ENCODE measurements at places on chromosomes 6 and 20. TPM values are rescaled to one million over a fixed set of nuclear protein-coding genes. Genes with fewer than 3 reads are reported as not detected.
A peak's percentile ranks its signal among the peaks of the same experiment; 100 is the strongest.

DNA sequence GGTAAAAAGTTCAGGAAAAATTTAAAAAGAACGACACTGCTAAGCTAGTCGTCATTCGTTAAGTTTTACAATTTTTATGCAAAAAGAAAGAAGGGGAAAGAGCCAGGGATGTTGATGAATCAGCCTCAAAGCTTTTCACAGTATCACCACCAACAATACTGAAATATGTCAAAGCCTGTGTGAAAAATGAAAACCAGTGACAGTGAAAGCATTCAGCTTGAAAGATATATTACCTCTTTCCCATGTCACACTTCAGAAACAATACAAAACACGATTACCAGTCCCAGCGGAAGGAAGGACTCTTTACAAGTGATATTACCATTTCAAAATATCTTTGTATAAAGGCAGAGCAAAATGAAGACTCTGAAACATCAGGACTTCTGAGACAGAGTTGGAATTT, 489.2 kb downstream of the EPHA7 start:
- DNase-seq = no peak

GRCh38 chr6:39342692-39343395, 20.3 kb upstream of the KCNK16 start:
- DNase-seq = no peak

- no peak for DNase-seq
Measured at GRCh38 chr6:139448998-139449610, 74.7 kb upstream of the CITED2 start.

GRCh38 chr20:61577065-61577464, 325.0 kb downstream of the CDH4 start:
- DNase-seq = no peak

GRCh38 chr20:38759106-38759505, 10.8 kb downstream of the ACTR5 start:
- DNase-seq = no peak

GRCh38 chr20:37968841-37969401, 64.3 kb downstream of the TTI1 start:
- DNase-seq = peak; percentile 45

Gene TREM1
- 1.1 TPM for total RNA-seq

Gene STMND1
- total RNA-seq = not detected

- no peak for DNase-seq
Measured at GRCh38 chr20:4809707-4810106, 88.0 kb downstream of the PRND start.
